ENCODE measurements at places on chromosomes 7 and 10.

DNA sequence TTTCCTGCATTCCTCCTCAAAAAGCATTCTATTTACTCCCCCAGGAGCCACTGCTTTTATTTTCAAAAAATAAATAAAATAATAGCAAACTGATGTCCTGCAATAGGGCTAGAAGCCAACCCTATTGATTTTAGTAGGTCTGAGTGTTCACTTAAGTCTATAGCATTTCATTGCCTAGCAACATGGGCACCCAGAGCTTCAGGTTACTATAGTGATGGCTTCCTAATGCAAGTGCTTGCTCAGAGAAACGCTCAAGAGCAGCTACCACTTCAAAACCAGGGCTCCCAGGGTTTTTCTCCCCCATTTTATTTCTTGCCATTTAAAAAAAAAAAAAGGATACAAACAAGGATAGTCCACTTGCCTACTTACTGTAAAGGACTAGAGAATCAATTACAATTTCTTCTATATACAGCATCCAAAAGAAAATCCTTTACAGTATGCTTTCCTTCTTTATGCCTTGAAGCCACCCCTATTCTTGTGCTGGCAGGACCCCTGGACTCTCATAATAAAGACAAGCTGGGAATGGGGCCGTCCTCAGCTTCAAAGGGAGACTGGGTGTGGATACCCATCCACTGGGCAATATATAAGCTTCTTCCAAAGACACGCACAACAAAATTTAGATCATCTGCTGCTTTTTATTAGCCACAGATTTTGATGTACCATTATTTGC is 133.3 kb downstream of the VPS41 start:
- peak; percentile 89 for DNase-seq

DNA sequence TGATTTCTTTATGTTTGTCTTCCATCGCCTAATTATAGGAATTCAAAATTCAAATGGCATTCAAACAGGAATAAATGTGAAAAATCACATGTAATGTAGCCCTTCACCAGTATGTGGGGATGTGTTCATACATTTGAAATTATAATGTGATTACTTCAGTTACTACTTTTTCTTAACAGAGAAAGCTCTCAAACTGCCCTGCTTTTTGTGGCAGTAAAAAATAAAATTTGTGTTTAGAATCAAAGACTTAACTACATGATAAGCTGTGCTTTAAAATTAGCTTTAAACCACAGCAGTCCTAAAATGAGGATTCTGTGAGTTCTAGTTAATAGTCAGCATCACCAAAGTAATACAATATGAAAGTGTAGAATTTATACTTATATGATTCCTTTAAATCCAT is 7.8 kb upstream of the HERC4 start:
- DNase-seq = no peak

- DNase-seq = no peak
Measured at GRCh38 chr7:116906391-116906790, 44.0 kb downstream of the CAPZA2 start.

GRCh38 chr10:3655528-3655927 is 129.5 kb downstream of the KLF6 start:
- no peak for DNase-seq

DNA sequence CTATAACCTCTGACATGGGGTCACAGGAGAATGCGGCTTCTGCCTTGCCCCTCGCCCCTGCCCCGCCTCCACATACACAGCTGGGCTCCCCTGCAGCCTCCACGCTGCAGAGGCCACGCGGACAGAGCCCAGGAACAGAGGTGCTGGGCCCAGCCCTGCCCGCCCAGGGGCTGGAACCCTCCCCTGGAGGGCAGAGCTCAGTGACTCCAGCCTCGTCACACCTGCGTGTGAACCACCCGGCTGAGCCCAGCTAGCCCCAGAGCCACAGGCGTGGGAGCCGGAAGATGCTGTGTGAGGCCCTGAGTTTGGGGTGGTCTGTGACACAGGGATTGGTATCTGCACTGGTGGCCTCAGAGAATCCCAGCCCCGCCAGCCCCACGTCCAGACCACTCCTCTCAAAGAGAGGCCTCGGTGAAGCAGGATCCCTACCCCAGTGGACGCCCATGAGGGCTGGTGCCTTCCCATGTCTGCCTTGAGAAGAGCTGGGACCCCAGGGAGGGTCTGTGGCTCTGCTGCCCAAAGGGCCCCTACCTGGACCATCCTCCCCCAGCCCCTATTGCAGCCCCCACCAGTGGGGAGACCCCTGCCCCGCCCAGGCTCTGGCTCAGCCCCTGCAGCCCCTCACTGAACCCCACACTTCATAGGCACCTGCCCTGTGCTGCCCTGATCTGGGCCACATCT is 8.1 kb upstream of the ADAP1 start:
- no peak for DNase-seq

GRCh38 chr10:127085957-127086356 is 110.4 kb downstream of the INSYN2A start:
- DNase-seq = no peak

DNA sequence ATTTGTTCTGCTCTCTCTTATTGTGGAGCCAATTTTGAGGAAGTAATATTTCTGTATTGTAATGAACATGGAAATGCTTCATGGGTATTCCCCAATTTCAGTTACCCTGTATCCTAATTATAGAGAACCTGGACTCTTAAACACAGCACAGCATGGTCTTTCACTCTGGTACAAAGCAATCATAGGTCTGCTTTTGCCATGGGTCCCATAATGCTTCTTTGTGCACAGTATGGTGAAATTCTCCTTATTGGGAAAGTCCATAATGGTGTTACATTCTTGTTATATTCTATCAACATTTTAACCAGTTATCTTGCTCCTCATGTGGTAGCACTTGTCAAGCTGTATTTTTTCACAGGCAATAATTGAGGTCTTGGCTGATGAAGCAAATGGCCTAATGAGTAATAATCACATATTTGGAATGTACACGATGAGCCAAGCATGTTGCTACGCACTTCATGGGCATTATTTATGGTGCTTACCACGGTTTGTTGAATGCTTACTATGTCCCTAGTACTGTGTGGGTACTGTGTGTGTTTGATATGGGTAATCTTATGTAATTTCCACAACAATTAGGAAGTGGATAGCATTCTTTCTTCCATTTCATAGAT is 42.9 kb downstream of the PRKG1 start:
- DNase-seq = no peak

DNA sequence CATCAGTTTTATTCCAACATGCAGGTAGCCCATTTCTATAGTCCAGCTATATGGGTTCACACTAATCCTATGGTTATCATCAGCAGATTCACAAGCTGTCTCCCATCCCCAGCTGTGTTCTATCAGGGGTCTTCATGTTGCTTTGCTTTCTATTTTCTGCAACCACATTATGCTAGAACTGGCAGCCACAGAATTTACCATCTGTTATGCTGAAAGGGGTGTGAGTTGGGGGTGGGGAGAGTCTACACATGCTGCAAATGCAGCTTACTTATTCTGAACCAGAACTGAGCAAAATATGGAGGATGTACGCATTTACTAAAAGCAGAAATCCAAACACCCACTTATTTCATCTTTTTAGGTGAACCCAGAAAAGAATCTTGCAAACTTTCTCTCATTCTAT is 32.9 kb downstream of the SHTN1 start:
- DNase-seq = no peak

DNA sequence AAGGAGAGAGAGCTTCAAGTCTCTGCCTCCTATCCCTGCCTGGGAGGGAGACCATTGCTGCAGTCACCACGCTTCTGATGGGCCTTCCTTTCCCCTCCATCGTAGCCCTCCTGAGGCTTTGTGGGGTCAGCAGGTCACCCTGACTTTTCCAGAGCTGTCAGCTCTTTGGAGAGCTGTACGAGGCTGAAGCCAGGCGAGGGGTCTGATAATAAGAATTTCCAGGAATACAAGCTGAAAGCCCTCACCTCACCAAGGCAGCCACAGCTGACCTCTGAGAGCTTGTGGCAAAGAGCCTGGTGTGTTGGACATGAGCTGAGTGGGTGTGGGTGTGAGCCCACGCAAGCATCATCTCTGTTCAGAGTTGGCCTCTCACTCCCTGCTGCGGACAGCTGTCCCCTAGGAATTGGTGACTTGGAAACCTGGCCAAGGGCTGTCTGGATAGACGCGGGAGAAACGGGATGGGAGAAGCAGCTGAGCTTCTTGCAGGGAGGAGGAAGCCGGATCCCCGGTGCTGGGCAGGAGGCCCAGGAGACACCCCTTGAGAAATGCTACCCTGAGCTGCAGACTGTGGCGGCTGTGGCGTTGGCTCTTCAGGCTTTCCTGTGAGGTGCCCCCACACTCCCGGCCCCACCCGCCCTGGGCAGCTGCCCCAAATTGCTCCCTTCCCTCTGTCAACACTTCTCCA is 122.1 kb upstream of the BTBD16 start:
- DNase-seq = no peak

DNA sequence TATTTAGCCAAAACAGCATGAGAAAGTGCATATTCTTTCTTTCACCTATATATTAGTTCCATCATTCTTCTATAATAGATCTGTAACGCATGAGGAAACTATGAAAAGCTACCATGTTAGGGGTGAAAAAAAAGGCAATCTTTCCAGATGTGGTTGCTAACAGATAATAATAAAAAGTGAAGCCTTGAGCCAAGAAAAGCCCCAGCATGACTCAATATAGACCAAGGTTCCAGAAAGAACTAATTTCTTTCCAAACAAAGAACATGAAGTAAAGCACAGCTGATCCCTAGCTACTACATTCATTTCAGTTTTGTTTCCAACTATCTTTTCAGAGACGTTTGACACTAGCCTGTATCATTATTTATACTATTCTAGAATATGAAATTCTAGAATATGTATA is 16.4 kb downstream of the ARL4A start:
- DNase-seq = no peak

GRCh38 chr10:73814896-73815718 is 3.7 kb upstream of the NDST2 start:
- no peak for DNase-seq

- DNase-seq = no peak
Measured at GRCh38 chr7:98930464-98930863, 52.1 kb downstream of the TRRAP start.

GRCh38 chr7:133705596-133705995 is 421.5 kb upstream of the LRGUK start:
- no peak for DNase-seq

- DNase-seq = no peak
Measured at GRCh38 chr7:42886893-42887505, 24.9 kb downstream of the C7orf25 start.

- DNase-seq = no peak
Measured at GRCh38 chr7:151673216-151673615, 153.5 kb upstream of the RHEB start.

GRCh38 chr10:119365773-119366599 is 158.6 kb downstream of the GRK5 start:
- DNase-seq = no peak

GRCh38 chr10:84991301-84991700 is 662.9 kb downstream of the CCSER2 start:
- no peak for DNase-seq

GRCh38 chr10:4373612-4374011 is 452.4 kb upstream of the AKR1E2 start:
- DNase-seq = no peak

DNA sequence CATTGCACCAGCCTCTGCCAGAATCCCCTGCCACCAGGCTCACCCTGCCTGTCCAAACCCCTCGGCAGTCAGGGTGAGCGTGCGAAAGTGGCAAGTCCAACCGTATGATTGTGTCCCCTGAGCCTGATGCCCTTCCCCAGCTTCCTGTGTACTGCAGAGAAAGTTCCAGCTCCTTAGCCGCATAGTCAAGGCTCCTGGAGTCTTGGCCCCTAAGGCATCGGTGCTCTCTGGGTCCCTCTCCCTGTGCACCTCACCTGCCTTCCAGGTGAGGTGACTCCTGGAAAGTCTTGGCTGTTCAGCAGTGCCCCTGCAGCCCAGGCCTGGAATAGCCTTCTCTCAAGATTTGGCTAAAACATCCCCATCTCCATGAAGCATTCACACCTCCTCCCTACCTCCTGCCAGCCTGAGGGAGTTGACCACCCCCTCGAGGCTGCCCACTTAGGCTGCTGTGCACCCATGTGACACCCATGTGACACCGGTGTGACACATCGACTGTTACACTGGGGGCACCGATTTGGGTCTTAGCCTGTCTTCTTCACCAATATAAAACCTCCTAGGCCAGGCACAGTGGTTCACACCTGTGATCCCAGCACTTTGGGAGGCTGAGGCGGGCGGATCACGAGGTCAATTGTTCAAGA is 56.1 kb upstream of the ELN start:
- DNase-seq = no peak

DNA sequence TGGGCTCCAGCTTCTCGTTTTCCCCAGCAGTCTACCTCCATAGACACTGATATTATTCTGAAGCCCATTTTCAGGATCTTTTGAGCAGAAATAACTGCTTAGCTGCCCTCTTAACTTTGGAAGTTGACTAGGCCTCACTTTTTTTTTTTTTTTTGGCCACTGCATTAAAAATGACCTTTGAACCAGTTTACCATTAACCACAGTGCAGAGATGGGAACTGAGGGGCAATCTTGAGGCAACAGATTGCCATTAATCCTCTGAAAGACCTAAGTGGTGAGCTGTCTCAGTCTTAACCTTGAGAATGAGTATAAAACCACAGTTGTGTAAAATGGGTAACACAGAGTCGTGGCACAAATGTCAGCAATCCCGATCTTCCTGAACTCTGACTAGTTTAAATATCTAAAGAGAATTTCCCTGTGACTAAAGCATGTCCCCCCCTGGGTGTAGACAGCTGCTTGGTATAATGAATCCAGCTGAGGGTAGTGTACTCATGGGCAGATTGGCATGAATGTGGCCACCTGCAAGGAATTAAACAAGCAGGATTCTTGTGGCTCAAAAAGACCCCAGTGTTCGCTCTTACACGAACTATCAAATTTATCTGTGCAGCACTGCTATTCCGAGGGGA is 46.1 kb upstream of the FMC1 start:
- no peak for DNase-seq

GRCh38 chr7:33781167-33781566 is 124.2 kb upstream of the BMPER start:
- no peak for DNase-seq

DNA sequence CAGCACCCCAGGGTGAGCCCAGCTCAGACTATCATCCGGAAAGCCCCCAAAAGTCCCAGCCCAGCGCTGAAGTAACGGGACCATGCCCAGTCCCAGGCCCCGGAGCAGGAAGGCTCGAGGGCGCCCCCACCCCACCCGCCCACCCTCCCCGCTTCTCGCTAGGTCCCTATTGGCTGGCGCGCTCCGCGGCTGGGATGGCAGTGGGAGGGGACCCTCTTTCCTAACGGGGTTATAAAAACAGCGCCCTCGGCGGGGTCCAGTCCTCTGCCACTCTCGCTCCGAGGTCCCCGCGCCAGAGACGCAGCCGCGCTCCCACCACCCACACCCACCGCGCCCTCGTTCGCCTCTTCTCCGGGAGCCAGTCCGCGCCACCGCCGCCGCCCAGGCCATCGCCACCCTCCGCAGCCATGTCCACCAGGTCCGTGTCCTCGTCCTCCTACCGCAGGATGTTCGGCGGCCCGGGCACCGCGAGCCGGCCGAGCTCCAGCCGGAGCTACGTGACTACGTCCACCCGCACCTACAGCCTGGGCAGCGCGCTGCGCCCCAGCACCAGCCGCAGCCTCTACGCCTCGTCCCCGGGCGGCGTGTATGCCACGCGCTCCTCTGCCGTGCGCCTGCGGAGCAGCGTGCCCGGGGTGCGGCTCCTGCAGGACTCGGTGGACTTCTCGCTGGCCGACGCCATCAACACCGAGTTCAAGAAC is 1.1 kb downstream of the VIM start:
- DNase-seq = no peak

All from NCI-H1417 treated with DMSO at 0.1 percent for 48 hours (cell line).